ENCODE measurements at places on chromosomes 4 and X.

DNA sequence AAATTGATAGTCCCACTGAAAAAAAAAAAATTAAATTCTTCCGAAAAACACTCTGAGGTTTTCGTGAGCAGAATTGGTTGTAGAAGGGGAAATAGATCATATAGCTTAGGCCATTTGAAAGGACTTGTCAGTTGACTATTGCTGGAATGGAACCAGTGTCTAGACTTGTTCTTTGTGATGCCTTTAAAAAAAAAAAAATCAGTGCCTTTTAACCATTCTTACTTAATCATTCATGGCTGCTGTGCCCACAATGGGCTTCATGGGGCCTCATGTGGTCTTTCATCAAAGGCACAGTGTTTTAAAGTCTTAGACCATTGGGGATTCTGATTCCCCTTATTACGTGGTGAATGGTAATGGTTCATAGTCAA is 139.3 kb downstream of the AFF1 start:
- no peak for DNase-seq

- DNase-seq = no peak
These were observed 17.0 kb upstream of the ADGRA3 start for GRCh38 chr4:22532896-22533295.

DNA sequence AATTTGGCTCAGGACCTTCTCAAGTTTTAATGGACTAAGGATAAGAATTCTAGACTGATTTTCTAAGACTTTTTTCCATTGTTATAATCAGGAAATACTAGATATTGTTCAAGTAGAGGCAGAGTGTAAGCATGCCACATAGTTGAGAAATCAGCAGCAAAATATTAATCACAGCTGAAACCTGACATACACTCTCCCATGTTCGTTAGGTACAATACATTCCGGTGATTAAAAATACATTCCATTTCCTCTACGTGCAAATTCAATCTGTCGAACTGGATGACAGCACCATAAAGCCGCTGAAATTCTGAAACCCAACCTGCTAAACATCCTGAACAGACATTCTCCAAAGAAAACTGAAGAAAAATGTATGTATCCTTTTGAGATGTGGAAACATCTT is 587.6 kb upstream of the DIPK2B start:
- no peak for DNase-seq

DNA sequence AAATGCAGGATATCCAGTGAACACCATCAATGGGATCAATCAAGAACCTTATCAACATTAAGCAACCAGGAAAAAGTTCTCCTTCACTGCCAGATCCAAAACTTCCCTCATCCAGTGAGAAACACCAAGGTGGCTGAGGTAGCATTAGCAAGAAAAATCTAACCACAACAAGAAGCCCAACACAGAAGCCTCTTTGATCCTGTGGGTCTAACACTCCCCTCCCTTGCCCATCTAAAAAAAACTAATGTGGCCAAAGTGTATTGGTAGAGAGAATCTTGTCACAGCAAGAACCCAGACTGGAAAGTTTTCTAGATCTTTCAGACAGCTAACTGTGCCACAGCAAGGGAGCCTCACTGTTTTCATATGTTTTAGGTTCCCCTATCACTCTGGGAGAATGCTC is 558.0 kb downstream of the STPG2 start:
- DNase-seq = no peak

DNA sequence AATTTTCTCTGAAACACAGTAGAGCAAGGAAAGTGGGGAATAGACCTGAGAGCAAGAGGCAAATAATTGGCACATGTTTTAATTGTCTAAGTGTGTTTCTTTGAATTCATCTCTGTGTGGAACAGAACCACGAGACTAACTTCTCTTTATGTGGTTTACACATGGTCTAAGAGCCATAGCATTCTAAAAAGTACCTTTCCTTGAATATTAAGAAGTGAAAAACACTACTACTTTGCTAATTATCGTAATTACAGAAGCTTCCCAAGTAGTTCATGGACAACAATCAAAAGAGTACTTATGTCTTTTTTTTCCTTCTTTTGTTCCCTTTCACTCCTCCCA is 2.9 kb upstream of the CYBB start:
- no peak for DNase-seq

DNA sequence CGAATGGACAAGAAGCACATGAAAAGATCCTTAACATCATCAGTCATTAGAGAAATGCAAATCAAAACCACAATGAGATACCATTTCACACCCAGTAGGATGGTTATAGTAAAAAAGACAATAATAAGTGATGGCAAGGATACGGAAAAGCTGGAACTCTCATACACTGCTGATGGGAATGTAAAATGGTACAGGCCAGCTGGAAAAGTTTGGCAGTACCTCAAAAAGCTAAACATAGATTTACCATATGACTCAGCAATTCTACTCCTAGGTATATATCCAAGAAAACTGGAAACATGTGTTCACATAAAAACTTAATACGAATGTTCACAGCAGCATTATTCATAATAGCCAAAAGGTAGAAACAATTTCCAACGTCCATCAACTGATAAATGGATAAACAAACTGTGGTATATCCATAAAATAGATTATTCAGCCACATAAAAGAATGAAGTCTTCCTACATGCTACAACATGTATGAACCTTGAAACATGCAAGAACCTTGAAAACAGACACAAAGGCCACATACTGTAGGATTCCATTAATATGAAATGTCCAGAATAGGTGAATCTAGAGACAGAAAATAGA is 11.9 kb downstream of the RPS6KA3 start:
- DNase-seq = no peak

DNA sequence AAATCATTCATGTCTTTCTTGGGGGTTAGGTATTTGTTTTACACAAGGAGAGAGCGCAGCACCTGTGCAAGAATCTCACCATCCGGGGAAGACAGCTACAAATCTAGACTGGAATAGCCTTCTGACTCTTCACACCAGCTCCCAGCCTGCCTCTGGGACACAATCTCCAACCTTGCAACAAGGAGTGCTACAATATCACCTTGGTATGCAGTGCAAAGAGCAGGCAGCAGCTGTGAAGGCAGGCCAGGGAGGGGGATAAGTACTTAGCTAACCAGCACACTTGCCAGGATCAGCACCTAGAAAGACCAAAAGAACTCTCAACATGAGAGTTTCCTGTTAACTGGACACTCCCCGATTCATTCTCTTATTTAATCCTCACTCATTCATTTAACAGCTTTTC is 235.3 kb downstream of the AR start:
- DNase-seq = no peak

DNA sequence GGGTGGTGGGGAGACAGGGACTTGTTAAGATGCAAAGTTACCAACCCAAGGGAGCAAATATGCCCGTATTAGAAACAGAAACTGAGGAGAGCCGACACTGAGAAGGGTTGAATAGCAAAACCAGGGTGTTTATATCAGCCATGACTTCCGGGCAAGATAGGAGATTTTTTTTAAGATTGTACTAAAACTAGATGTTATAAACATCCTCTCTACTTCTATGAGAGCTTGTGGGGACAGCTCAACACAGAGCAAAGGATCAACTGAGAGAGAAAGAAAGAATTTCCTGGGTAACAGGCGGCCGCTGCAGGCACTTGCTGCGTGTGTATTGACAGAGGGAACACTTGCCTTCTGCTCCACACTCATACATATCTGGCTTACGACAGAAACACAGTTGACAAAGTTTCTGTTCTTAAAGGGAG is 49.1 kb upstream of the FBXW7 start:
- DNase-seq = no peak

GRCh38 chr4:74583757-74584156 is 138.8 kb downstream of the AREG start:
- no peak for DNase-seq

DNA sequence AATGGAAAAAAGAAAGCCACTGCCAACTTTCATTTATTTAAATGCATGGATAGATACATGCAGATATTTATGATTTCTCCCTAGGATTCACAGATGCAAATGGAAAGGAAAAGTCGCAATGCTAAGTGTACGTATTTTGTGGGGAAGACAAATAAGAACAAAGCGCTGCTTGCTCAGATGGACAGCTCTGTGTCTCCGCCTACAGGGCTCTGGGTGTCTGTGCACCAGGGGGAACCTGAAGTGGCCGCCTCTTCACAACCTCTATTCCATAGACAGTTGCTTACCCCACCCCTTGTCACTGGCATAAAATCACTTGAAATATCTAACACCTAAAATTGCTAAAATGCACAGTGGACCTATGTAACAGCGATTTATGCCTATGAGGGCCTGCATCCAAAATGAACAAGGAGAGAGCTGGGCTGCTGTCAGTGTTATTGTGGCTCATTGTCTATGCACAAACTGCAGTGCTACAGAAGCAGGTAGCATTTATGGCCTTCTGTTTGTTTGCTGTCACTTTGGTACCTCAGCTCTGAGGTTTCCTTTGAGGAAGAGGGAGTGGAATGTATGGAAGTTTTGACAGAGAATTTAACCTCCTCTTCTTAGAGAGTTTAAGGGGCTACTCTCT is 58.6 kb upstream of the PAGE1 start:
- DNase-seq = peak; percentile 51

DNA sequence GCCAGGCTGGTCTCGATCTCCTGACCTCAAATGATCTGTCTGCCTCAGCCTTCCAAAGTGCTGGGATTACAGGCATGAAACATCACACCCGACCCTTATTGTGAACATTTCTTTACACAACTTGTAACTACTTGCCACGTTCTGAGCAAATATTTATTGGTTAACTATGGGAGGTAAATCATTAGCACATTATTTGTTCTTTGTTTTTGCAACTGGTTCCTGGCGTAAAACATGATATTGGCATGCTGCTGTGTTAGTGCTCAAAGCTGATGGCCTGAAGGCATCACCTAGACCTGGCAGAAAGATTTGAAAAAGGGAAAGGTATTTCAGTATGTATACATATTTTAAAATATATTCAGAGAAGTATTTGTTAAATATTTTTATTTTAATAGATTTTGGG is 438.3 kb upstream of the PRKX start:
- no peak for DNase-seq

GRCh38 chr4:94063084-94063483 is 144.6 kb upstream of the SMARCAD1 start:
- no peak for DNase-seq

GRCh38 chr4:25925486-25926201 is 11.6 kb downstream of the SMIM20 start:
- peak; percentile 35 for DNase-seq

- DNase-seq = no peak
These were observed 85.4 kb downstream of the FNIP2 start for GRCh38 chr4:158854236-158854635.

GRCh38 chr4:71338846-71339593 is at the start of gene SLC4A4:
TSS of gene SLC4A4 (plus strand) at chr4:71339020.
- peak; percentile 39 for DNase-seq

DNA sequence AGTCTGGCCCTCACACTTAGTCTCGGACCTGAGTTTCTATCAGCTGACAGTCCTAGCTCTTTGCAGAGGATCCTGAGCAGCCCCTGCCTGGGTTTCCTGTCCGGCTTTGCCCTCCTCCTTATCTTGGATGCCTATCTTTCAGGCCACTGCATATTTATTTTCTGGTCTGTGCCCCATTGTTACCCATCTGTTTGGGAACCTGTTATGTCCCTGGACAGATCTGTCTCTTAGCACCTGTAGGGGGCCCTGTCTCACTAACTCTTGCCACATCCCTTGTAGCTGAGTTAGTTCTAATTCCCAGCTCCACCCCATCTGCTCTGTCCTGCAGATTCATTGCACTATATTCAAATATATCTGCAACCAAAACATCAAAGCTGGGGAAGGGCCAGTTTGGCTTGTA is 514.9 kb upstream of the LCORL start:
- no peak for DNase-seq

DNA sequence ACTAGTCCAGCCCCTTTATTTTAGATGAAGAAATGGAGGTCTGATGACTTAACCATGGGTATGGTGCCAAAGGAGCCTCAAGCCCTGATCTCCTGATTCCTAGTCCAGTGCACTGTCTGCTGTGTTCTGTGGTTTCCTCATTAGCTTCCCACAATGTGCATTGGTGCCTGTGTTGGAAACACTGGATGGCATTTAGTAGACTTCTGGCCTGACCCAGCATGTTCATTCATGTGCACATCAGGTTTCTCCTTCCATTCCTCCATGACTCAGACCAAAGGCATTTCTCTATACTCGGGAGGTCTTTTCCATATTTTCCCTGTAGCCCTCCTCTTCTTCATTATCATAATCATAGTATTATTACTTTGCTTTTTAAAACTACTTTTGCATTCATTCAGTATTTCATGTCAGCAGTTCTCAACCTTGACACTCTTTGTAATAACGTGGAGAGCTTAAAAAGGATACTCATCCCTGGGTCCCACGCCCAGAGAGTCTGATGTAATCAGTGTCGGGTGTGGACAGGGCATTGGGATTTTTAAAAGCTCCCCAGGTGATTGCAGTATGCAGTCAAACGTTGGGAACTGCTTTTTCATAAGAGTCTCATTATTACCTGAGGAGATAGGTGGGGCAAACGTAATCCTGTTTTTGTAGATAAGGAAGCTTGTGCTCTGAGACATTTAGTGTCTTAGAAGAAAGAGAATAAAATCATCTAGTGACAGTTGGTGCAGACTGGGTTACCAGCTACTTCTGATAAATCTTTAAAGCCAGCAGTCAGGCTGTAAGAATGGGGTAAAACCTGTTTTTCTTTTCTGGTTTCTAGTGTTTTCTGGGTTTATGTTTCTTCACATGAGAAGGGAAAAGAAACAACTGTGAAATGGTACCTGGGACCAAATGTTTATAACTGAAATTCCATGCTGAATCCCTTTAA is 40.9 kb upstream of the XK start:
- peak; percentile 2 for DNase-seq

DNA sequence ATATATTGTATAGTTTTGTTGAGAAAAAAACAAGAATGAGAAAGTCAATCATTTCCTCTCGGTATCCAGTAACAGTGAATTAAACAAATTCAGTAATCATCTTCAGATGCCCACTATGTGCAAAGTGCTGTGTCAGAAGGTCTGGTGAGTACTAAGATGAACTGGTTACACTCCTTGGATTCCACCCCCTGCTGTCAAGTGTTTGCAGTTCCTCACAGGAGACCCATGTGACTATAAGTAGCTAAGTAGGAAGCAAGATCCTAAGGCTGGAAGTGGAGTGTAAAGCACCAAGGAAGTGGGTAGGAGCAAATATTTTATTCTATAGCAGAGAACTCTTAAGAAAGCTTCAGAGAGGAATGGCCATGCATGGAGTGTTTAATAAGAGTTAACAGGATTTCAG is 73.6 kb downstream of the SNX25 start:
- no peak for DNase-seq

DNA sequence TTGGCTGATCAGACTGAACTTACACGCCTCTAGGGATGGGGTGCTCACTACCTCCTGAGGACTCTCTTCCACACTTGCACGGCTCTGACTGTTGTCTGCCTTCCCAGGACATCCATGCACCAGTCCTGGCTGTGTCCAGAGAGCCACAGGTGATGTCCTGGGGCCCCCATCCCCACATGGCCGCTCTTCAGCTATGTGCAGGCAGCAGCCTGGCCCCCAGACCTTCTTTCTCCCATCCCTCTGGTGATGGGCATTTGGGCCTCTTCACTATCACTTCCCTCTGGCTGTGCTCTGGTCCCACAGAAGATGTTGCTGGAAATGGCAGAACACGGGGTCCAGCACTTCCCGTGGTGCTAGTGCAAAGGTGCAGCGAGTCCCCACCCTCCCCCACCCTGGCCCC is 40.9 kb upstream of the HMX1 start:
- peak; percentile 1 for DNase-seq

All from urothelium cell line (cell line).